T-helper 2 cell treated with Interferon-gamma antibody and Interleukin-4, amounts not matched to agents 5 μg/mL and 100 μg/mL, for 36 hours (primary cell): ENCODE measurements at places on chromosomes 6 and 20.

DNA sequence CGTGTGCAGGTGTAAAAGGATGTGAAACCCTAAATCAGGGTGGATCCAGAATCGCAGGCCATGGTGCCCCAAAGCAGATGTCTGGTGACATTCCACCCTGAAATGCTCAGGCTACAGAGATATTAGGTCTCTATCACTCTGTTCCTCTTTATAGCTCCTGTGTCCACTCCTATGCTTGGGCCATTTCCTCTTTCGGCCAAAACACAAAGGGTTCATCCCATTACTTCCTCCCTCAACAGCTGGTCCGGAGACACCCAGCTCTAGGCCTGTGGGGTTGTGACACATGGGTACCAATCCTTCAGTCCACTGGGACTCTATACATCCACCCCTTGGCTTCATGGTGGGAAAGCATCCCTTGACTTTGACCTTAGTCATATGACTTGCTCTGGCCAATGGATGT is 1.7 kb upstream of the SIGLEC1 start:
- H3K4me1 ChIP-seq = no peaks in the 10 kb centered on the region
- H3K27me3 ChIP-seq = no peaks in the 10 kb centered on the region
- no peak for DNase-seq

- DNase-seq = no peak
- no peaks in the 10 kb centered on the region for H3K4me1 ChIP-seq
- H3K27ac ChIP-seq = no peak overlapping the region
These were observed 105.0 kb upstream of the SYNCRIP start for GRCh38 chr6:85747666-85748065.

GRCh38 chr6:155352811-155353210 is 38.5 kb upstream of the TFB1M start:
- no peaks in the 10 kb centered on the region for H3K27me3 ChIP-seq
- no peak overlapping the region for H3K27ac ChIP-seq
- no peaks in the 10 kb centered on the region for H3K4me1 ChIP-seq
- no peak for DNase-seq
- H3K36me3 ChIP-seq = peaks cover 2% of the 10 kb centered on the region

DNA sequence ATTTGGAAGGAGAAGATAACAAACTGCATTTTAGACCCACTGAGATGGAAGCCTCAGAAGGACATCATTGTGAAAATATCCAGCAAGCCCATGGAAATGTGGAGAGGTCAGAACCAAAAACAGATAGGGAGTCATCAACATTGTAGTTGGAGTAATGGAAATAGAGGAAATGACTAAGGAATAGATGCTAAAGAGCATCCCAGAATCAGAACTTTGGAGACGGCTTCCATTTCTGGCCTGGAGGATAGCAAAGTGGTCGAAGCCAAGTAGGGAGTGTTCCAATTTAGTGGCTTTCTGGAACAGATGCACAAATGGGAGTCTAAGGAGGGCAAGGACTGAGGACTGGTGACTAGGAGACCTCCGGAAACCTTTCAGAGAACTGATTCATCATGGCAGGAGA is 3.6 kb downstream of the BEND6 start:
- H3K27ac ChIP-seq = no peak overlapping the region
- no peaks in the 10 kb centered on the region for H3K36me3 ChIP-seq
- peaks cover 59% of the 10 kb centered on the region for H3K27me3 ChIP-seq
- no peak for DNase-seq

DNA sequence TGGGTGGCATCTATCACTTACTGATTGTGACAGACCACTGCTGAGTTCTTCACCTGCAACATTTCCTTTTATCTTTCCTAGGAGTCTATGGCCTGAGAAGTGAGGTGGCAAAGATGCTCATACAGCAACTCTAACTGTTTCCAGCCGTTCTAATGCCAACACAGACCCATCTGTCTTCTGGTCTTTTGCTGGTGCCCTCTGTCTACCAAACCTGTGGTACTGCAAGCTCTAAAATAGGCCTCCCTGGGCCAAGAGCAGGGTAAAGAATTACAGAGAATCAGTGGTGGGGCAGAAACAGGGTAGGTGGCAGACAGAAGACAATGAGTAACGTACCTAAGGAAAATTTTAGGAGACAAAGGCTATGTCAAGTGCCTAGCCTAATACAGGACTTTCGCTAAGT is 611.0 kb upstream of the FLRT3 start:
- no peak for DNase-seq
- no peak overlapping the region for H3K27ac ChIP-seq
- H3K27me3 ChIP-seq = no peaks in the 10 kb centered on the region
- H3K4me1 ChIP-seq = no peaks in the 10 kb centered on the region
- H3K36me3 ChIP-seq = no peaks in the 10 kb centered on the region

- H3K36me3 ChIP-seq = no peaks in the 10 kb centered on the region
- H3K4me1 ChIP-seq = no peaks in the 10 kb centered on the region
- DNase-seq = no peak
- peaks cover 7% of the 10 kb centered on the region for H3K27me3 ChIP-seq
These were observed 149.1 kb upstream of the AGPAT4 start for GRCh38 chr6:161422710-161423680.

DNA sequence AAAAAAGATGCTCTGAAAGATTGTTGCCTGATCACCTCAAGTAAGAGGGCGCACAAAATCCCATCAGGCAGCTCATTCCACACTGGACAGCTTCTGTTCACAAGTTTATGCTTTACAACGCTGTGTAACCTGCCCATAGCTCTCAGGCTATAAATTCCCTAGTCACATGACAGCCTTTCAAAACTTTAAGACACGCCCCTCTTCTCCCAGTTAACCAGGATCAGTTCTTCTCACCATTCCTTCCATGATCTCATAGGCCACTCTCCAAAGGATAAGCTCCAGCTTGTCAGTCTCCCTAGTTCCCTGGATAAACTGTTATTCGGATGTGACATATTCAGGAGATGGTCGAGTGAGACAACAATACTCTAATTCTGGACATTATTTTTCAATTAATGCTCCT is 15.0 kb downstream of the ADNP start:
- peaks cover 25% of the 10 kb centered on the region for H3K36me3 ChIP-seq
- no peak for DNase-seq

- H3K4me3 ChIP-seq = no peak overlapping the region
- no peaks in the 10 kb centered on the region for H3K36me3 ChIP-seq
- no peak overlapping the region for H3K27ac ChIP-seq
- peak; percentile 28 for DNase-seq
- H3K27me3 ChIP-seq = no peaks in the 10 kb centered on the region
These were observed 27.1 kb downstream of the RAB44 start for GRCh38 chr6:36724514-36725390.

GRCh38 chr20:47361057-47361915 is 4.8 kb upstream of the ZMYND8 start:
- peak overlapping the region; percentile 1 for H3K27ac ChIP-seq
- peaks cover 2% of the 10 kb centered on the region for H3K36me3 ChIP-seq
- H3K4me3 ChIP-seq = no peak overlapping the region
- no peak for DNase-seq
- peaks cover 34% of the 10 kb centered on the region for H3K4me1 ChIP-seq

- DNase-seq = no peak
- no peak overlapping the region for H3K4me3 ChIP-seq
- peaks cover 3% of the 10 kb centered on the region for H3K27me3 ChIP-seq
- no peak overlapping the region for H3K27ac ChIP-seq
These were observed 46.9 kb upstream of the ADGRF4 start for GRCh38 chr6:47651505-47651944.

DNA sequence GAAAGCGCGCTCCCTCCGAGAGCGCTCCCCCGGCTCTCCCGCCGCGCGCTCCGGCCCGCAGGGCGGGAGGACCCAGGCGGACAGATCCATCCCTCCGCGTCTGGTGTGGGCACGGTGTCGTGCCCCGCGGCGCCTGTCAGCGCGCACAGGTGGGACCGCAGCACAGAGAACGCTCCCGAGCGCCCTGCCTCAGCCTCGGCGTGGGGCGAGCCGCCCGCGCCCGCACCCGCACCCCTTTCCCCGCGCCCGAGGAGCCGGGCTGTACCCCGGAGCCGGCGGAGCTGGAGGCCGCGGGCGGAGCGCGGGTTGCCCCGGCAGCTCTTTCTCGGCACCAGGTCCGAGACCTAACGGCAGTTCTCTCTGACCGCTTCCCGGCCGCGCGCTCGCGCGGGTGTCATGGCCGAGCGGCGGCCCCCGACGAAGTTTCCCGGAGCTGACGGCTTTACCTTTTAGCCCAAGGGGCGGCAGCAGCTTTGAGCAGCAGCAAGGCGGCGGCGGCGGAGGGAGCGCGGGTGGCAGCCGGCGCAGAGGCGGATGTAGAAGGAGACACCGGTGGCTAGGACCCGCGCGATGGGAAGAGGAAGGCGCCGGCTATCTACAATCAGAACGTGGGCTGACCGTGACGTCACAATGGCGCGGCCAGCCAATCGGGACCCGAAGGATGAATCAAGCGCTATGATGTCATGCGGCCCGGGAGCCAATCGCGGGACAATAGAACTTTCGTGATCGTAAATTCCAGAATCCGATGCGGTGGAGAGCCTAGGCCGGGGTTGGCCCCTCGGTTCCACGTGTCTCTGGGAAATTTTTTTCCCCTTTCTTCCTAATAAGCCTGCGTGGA is at the start of gene ELOVL5:
ELOVL5 (minus strand) TSS at position 580 of the 838 bp plus-strand sequence. CDS start 53,251 bp downstream, outside the sequence.
- H3K27me3 ChIP-seq = peaks cover 22% of the 10 kb centered on the region
- peak within 1 kb of the TSS; percentile 96 for H3K4me3 ChIP-seq
- peaks cover 44% of the 10 kb centered on the region for H3K4me1 ChIP-seq
- H3K27ac ChIP-seq = peak within 1 kb of the TSS; percentile 94

GRCh38 chr6:112117554-112117953 is 30.2 kb downstream of the FAM229B start:
- no peak for DNase-seq
- H3K4me3 ChIP-seq = no peak overlapping the region
- peaks cover 9% of the 10 kb centered on the region for H3K27me3 ChIP-seq
- no peaks in the 10 kb centered on the region for H3K36me3 ChIP-seq
- H3K27ac ChIP-seq = peak overlapping the region; percentile 65
- peaks cover 16% of the 10 kb centered on the region for H3K4me1 ChIP-seq

DNA sequence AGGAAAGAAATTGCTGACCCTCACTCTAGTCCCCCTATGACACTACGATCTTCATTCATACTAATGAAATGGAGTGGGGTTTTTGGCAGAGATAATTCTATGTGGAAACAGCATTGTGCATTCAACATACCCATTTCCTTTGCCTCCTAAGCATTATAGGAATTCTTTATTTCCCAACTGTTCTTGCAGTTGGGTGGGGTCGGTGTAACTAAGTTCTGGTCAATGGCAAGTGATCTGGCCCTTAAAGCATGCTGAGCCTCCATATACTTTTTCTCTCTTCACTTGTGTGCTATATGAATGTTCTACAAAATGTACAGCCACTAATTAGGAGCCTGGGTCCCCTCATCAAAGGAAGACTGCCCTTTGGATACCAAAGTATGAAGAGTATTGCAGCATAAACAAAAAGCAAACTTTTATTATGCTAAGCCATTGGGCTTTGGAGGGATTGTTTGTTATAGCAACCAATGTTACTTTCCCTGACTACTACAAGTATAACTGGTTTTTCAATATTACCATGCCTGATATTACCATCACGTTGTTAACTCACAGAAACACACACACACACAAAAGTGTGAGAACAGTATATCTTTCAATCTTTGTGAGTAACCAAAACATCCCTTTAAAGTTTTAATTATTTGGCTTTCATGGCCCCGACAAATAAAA is 9.0 kb upstream of the ISM1 start:
- H3K4me3 ChIP-seq = no peak overlapping the region
- H3K36me3 ChIP-seq = no peaks in the 10 kb centered on the region
- peaks cover 31% of the 10 kb centered on the region for H3K27me3 ChIP-seq
- no peak for DNase-seq
- H3K4me1 ChIP-seq = peaks cover 31% of the 10 kb centered on the region
- H3K27ac ChIP-seq = no peak overlapping the region

DNA sequence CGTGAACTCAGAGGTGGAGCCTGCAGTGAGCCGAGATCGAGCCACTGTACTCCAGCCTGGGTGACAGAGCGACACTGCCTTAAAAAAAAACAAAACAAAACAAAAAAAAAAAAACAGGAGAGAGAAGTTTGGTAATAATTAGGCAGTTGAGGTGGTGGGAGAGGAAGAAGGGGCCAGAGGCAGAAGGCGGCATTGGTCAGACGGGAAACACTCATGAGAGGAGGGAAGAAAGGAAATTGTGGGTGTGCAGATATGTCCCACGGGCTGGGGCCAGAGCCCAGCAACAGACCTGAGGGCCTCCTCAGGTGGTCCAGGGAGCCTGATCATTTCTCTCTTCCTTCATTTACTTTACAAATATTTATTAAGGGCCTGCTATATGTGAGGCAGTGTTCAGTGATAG is 20.0 kb downstream of the SULF2 start:
- no peak overlapping the region for H3K4me3 ChIP-seq
- no peak overlapping the region for H3K27ac ChIP-seq
- DNase-seq = no peak
- no peaks in the 10 kb centered on the region for H3K4me1 ChIP-seq
- H3K36me3 ChIP-seq = no peaks in the 10 kb centered on the region

- H3K4me3 ChIP-seq = no peak overlapping the region
- H3K36me3 ChIP-seq = peaks cover 17% of the 10 kb centered on the region
- DNase-seq = no peak
- no peaks in the 10 kb centered on the region for H3K27me3 ChIP-seq
These were observed 21.4 kb downstream of the SLC17A5 start for GRCh38 chr6:73632346-73632745.

- H3K4me3 ChIP-seq = no peak overlapping the region
- H3K27ac ChIP-seq = no peak overlapping the region
- peaks cover 3% of the 10 kb centered on the region for H3K4me1 ChIP-seq
- no peaks in the 10 kb centered on the region for H3K27me3 ChIP-seq
These were observed 204.6 kb downstream of the NKAIN2 start for GRCh38 chr6:124008000-124008987.

GRCh38 chr6:35234901-35235300 is 21.1 kb downstream of the SCUBE3 start:
- no peaks in the 10 kb centered on the region for H3K27me3 ChIP-seq
- no peaks in the 10 kb centered on the region for H3K36me3 ChIP-seq
- peaks cover 2% of the 10 kb centered on the region for H3K4me1 ChIP-seq
- no peak overlapping the region for H3K4me3 ChIP-seq
- H3K27ac ChIP-seq = no peak overlapping the region

DNA sequence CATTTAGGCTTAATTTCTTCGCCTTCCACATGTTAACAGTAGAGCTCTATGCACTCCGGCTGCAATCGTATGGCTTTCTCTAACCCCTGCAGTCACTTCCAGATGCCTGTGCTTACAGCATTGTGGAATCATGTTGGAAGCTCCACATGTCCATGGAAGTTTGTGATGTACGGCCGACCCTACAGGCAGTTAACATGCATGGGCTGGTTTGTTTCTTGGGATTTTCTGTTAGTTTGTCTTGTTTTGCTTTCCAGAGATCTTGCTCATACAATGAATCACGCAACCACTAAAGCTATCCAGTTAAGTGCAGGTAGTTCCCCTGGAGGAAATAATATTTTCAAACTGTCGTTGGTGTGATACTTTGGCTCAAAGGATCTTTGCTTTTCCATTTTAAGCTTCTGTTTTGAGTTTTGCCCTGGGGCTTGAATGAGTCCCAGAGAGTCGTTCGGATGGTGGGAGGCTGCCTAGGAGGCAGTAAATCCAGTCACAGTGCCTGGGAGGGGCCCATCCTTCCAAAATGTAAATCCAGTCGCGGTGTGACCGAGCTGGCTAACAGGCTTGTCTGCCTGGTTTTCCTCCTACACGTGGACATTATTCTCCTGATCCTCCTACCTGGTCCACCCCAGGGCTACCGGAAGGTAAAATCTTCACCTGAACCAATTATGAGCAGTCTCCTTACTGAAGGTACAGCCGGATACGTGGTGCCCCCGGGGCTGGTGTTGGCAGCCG is 225.9 kb downstream of the SMOC2 start:
- no peaks in the 10 kb centered on the region for H3K36me3 ChIP-seq
- no peaks in the 10 kb centered on the region for H3K27me3 ChIP-seq
- DNase-seq = no peak
